ENCODE measurements at places on chromosomes 12 and 14.

DNA sequence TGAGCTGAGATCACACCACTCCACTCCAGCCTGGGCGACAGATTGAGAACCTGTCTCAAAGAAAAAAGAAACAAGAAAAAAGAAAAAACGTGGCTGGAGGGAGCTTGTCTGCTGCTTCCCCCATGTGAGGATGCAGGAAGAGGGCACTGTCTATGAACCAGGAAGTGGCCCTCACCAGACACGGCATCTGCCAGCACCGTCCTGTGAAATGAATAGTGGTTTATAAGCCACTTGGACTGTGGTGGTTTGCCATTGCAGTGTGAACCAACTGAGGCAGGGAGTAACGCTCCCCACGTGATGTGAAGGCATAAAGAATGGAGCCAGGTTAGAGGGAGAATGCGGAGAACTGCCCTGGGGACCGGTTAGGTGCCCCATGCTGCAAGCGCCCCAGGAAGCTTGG lies 4.5 kb upstream of the BRF1 start:
- no peak for DNase-seq

- no peak for DNase-seq
These were observed 74.1 kb downstream of the NUAK1 start for GRCh38 chr12:106064721-106065021.

- no peak for DNase-seq
These were observed 57.2 kb upstream of the FICD start for GRCh38 chr12:108457734-108458361.

DNA sequence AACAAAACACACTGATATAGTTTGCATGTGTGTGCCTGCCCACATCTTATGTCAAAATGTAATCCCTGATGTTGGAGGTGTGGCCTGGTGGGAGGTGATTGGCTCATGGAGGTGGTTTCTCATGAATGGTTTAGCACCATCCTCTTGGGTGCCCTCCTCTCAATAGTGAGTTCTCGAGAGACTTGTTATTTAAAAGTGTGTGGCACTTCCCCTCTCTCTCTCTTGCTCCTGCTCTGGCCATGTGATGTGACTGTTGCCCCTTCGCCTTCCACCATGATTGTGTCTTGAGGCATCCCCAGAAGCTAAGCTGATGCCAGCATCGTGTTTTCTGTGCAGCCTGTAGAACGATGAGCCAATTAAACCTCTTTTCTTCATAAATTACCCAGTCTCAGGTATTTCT lies 454.1 kb upstream of the DCN start:
- no peak for DNase-seq

GRCh38 chr14:92626041-92626440 lies 112.5 kb downstream of the RIN3 start:
- no peak for DNase-seq

GRCh38 chr14:92704036-92704804 lies 44.2 kb downstream of the LGMN start:
- peak; percentile 74 for DNase-seq

Data from GM13977 (cell line).